ENCODE measurements at places on chromosomes 3 and 15.

DNA sequence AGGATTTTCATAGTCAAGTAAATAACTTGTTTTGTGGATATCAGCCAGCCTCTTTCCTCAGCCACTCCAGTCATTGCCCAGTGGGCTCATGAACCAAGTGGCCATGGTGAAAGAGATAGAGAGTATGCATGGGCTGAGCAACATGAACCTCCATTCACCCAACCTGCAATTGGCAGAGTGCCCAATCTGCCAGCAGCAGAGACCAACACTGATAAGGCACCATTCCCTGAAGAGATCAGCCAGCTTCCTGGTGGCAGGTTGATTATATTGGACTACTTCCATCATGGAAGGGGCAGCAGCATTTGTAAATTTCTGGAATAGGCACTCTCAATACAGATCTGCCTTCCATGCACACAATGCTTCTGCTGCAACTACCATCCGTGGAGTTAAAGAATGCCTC lies 10.3 kb upstream of the MCF2L2 start:
- peak; percentile 21 for DNase-seq

DNA sequence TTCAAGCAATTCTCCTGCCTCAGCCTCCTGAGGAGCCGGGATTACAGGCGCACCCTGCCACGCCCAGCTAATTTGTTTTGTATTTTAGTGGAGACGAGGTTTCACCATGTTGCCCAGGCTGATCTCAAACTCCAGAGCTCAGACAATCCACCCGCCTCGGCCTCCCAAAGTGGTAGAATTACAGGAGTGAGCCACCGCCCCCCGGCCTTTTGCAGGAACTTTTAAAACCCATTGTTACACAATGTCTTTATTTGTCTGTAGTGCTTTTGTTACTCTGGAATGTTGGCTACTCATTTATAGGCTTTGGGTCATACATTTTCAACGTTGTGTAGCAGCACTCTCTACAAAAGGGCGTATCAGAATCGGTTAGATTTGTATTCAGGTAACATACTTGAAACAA lies 499.1 kb downstream of the ROBO2 start:
- DNase-seq, result no peak

- no peak for DNase-seq
Measured at GRCh38 chr15:57540736-57541135, 51.0 kb upstream of the MYZAP start.

- no peak for DNase-seq
Measured at GRCh38 chr3:9420850-9421549, 23.6 kb downstream of the SETD5 start.

GRCh38 chr3:89335693-89336092 lies 228.3 kb downstream of the EPHA3 start:
- no peak for DNase-seq

DNA sequence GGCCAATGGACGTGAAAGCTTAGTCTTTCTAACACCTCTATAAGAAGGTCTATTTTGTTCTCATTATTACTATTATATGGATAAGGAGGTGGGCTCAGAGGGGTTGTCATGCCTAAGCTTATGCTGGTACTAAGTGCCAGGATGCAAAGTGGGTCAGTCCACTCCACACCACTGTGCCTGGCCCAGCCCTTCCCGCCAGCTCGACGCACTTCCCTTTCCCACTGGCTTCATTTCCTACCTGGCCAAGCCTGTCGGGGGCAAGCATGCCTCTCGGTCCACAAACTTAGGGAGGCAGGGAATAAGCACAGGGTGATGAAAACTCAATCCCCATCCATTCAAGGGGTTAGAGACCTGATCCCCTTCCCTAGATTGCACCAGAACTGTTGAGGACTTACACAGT lies 5.9 kb upstream of the SYNM start:
- DNase-seq, result no peak

DNA sequence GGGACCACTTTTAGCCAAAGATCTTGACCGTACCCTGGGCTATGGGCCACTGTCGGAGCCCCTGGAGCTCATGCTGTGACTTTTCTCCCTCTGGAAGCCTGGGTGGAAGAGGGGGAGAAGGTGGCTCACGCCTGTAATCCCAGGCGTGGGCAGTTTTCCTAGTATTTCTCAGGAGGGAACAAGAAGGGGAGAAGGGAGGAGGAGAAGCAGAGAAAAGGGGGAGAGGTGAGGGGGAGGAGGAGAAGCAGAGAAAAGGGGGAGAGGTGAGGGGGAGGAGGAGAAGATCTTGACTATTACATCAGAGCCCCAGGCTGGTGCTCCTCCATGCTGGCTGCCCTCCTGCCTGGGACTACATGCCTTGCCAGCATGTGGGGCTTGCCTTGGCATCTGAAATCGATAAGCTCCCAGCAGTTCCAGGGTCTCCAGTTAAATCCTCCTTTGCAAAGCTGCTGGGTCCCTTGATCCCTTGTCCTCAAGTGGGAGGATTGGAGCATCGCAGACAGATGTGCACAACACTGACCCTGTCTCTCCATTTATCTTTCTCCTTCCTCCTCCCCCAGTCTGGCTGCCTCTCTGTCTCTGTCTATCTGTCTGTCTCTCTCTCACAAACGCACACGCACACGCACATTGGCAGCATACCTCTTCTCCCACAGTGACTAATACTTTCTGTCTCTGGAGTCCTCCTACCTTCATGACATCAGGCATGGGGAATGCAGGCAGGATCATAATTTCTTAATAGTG lies 41.6 kb downstream of the MRAS start:
- no peak for DNase-seq

DNA sequence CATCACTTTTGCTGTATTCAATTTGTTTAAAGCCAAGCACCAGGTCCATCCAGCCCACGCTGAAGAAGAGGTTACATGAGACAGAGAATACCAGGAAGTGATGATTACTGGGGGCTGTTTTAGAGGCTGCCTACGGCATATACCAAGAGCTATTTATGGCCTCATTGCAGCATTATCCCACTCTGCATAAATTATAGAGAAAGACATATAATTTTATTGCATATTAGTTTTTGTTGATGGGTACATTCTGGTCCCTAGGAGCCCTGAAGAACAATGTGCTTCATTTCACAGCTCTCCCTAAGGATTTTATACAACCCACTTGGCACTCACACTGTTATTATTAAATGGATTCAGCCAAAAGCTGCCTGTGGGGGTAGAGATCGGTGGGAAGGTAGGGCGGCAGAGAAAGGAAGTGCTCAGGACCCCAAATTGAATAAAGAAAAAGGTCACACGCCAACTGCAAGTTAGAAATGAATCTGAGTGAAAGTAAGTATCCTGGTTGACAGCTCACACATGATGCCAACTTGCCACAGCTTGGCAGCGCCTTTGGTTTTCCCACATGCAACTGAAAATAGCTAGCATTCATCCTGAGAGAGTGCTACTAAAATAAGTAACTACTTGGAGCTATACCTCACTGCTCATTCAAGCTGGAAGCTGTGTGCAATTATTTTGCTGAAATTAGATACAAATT lies 73.7 kb downstream of the CCNL1 start:
- DNase-seq, result no peak

- no peak for DNase-seq
Measured at GRCh38 chr3:71053495-71053894, 530.0 kb downstream of the FOXP1 start.

DNA sequence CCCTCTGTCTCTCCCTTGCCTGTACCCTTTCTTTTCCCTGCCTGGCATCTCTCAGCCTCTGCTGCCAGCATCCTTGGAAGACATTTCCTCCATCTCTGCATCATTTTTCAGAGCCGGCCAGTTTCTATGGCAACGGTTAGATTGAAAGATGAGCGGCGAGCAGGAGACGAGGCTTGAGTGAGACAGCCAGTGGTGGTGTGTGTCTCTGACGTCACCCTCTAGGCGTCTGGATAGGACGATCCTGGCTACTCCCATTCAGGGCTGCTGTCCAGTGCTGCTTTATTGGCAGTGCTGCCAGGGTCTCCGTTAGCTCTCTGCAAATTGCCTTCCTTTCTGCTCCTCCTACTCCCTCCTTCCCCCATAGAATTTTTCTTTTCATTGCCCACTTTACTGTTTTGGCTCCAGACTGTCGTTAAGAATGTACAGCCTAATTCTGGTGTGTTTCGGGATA lies 57.9 kb downstream of the TRAK1 start:
- DNase-seq, result no peak

DNA sequence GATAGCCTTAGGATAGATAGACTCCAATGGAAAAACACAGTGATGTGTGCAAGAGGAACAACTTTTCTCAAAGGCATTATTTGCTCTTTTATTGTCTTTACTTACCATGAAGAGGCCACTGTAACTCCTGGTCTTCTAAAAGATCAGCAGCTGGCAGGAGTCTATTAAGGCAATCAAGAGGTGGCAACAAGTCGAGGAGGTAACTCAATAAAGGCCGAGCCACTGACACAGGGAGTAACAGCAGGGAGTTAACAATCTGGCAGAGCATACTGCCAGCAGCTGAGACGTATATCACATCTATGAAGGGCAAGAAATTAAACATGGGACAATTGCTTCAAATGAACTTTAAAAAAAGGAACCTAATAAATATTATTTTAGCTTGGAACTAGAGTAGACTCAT lies 106.2 kb downstream of the HERC1 start:
- no peak for DNase-seq

DNA sequence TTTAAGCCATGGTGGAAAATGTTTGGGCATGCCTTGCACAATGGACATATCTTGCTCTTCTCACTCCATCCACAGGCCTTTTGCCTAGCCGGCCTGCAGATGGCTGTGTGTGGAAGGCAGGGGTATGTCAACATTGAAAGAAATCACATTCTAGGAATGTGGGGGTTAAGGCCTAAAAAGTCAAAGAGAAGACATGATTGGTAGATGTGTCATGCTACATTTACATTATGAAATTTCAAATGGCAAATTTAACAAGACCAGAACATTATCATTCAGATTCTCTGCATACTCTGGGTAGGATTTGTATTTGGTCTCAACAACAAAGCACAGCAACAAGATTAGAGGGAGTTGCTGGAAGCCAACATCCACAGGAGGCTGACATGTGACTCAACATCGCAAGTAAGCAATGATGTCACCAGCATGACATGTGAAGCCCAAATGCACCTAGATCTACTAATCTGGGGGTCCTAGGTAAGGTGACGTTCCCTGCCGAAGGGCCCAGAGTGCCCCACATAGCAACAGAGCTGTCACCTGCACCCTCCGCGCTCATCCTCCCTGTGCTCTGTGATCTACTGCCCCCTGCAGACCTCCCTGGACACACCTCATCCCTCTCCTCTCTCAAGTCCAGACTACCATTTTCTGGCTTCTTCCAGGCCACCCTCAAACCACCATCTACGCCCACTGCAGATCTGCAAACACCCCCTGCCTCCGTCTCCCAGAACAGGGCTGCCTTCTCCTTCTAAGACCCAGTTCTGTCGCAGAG lies 39.4 kb downstream of the CLDN18 start:
- no peak for DNase-seq

GRCh38 chr3:38925351-38925750 lies 109.3 kb upstream of the SCN10A start:
- no peak for DNase-seq

GRCh38 chr3:52615166-52615565 lies 70.5 kb downstream of the PBRM1 start:
- DNase-seq, result no peak

DNA sequence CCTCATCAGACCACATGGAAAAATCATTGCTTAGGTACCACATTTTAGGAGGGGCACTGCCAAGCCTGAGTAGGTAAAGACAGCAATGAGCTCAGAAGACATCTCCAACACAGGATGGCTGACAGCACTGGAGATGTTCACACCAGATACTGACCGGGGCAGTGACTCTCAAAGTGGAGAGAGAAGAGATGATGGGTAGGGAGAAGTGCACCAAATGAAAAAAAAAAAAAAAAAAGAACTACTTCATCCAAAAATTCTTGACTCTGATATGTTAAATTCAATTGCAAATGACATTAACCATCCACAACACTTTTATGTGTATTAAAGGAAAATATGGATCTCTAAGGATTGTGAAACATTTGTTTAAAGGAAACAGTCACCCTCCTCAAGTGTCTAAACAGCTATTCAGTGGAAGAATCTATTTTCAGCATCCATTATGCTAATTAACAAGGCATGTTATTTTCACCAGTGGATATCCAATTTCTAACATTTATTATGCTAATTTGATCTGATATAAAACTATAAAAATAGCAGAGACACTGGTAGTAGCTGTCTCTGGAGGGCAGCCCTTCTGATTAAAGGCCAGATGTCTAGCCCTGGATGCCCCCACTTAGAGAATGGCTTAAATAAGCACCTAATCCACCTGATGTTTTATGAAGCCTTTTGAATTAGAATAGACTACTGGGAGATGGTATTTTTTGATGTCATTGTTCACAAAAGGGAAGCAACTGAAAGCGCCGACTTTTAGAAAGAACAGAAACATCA lies 48.2 kb upstream of the VGLL4 start:
- no peak for DNase-seq

GRCh38 chr15:36879568-36880222 lies 220.7 kb downstream of the MEIS2 start:
- DNase-seq, result no peak

- no peak for DNase-seq
Measured at GRCh38 chr3:182971637-182972036, 8.7 kb downstream of the DCUN1D1 start.

DNA sequence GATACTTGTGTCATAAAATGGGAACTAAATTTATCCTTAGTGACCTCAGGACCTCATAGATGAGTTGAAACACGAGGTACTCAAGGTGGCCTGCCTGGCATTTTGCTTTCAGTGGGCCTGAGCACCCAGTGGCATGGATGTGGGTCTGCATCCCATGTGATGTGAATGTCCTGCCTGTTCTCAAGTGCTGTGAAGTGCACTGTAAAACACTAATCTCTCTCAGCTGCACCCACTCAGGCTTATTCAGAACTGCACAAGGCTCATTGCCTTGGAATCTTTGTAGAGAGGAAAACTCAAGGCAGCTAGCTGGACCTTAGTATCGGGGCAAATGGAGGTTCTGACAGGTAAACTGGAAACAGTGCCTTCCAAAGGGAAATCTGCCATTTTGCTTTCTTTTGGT lies 767.0 kb downstream of the TUSC7 start:
- no peak for DNase-seq

DNA sequence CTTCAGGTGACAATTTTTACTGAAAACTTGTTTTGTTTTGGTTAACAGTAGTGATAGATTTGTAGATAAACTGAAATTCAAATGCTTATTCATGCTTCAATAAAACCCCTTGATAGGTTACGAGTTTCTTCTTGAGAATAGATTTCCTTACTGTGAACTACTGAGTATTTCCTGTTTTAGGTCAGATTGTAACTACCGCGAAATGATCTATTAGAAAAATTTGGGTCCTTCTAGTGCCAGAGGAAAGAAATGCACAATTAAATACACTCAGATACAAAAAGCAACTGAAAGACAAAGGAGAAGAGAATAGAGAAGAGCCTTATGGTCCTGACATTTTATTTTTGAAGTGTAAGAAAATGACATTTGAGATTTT lies 251.7 kb upstream of the TBL1XR1 start:
- no peak for DNase-seq

GRCh38 chr15:85026304-85027032 lies 44.8 kb downstream of the PDE8A start:
- DNase-seq, result no peak

- no peak for DNase-seq
Measured at GRCh38 chr15:26838742-26839460, 28.0 kb upstream of the GABRA5 start.

DNA sequence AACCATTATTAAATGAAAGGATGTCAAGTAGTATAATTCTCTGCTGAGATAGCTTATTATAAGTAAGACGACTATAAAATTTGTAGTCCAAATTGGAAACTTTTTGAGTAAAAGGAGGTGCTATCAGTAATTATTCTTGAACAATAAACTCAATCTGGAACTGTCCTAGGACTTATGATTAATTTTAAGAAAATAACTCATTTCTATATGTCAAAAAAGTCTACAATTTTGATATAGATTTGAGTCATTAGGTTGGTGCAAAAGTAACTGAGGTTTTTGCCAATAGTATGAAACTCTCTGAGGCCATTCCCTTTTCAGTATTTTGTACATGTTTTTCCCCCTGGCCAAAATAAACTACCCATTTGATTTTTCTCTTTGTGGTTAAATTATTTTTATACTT lies 41.0 kb downstream of the LEKR1 start:
- DNase-seq, result no peak

Measured in NCI-H1092 (cell line).